CD4-positive, alpha-beta T cell treated with Interferon gamma for 1 hour (primary cell): ENCODE measurements at places on chromosomes 1 and 21.
A peak's percentile ranks its signal among the peaks of the same experiment; 100 is the strongest.

DNA sequence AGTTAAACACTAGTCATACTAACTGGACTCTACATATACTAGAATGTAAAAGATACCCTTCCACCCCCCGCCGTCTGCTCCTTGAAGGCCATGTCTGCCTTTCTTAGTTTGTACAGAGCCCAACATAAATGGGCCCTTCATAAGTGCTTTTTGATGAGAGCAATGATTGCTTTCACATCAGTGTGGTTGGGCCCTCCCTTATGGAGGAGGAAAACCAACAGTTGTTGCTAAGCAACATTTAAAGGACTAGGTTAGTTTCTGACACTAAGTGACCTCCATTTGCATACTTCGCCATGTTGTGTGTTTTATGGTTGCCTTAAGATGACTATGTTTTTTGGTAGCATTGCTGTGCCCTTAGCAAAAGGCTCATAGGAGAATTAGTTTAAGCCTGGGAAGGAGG, 182.0 kb upstream of the SGIP1 start:
- DNase-seq, result peak; percentile 57

DNA sequence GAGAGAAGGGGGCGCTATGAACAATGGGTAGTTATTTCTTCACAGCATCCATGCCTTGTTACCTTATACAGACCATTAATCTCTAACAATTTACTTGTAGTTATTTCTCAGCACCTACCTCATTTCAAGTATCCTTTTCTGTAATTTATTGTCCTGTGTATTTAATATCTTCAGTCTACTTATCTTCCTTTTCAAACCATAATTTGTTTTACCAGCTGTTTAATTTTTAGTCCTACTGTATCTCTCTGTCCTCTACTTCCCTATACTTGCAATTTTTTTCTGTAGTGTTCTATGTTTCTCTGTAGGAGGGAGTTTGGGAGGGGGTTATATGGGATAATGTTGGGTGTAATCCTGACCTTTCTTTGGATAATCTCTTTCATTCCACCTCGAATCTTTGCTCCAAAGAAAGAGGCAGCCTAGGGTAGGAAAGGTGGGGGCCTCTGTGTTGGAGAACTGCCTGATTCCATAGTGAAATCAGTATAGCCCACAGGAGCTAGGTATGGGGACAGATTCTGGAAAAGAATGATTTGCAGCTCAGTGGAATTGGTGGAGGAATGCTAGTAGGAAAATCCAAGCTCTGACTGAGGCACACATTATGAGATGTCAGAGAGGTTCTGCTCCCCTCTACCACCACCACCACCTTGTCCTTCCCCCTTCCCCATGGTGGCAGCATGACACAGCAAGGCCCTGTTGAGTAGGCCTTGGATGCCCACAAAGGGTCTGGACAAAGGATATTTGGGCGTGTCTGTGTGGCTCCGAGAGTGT, 642 bp downstream of the MLLT11 start:
- DNase-seq, result no peak

GRCh38 chr1:233172201-233172600, 123.3 kb downstream of the PCNX2 start:
- no peak for DNase-seq

- DNase-seq, result no peak
Observed at GRCh38 chr1:115874904-115875303, 34.0 kb upstream of the NHLH2 start.

- no peak for DNase-seq
Observed at GRCh38 chr1:1427106-1427819, 6.2 kb upstream of the ANKRD65 start.

DNA sequence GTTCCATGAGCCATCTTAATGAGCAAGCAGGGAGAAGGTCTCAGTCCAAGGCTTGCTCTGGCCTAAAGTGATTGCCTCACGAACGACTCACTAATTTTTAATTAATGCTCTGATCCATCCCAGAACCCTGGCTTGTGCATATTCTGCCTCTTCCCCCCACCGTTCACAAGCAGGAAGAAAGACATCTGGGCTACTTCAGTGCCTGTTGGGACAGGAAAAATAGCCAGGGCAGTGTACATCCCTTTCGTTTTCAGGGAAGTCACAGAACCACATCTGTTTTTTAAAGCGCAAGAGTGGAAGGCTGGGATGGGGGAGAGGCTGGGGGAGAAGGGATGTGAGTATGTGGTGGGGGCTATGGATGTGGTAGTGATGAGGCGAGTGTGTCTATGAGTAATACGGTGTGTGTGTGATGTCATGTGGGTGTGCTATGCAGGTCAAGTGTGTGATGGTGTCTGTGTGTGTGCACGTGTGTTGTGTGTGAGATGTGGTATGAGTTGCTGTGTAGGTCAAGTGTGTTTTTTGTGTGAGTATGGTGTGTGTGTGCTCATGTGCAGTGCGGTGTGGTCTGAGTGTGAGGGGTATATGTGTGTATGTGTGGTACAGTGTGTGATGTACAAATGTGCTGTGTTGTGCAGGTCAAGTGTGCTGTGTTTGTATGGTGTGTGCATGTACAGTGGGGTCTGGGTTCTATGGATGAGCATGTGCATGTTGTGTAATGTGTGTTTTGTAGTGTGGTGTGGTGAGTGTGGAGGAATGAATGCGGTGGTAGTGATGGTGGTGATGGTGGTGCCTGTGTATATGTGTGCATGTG, 64.9 kb upstream of the SYT6 start:
- no peak for DNase-seq

GRCh38 chr1:193210996-193211395, 24.6 kb upstream of the B3GALT2 start:
- no peak for DNase-seq

- peak; percentile 51 for DNase-seq
Observed at GRCh38 chr1:166839600-166840308, 479 bp downstream of the POGK start.

GRCh38 chr1:211198111-211198510, 61.1 kb upstream of the RCOR3 start:
- no peak for DNase-seq

DNA sequence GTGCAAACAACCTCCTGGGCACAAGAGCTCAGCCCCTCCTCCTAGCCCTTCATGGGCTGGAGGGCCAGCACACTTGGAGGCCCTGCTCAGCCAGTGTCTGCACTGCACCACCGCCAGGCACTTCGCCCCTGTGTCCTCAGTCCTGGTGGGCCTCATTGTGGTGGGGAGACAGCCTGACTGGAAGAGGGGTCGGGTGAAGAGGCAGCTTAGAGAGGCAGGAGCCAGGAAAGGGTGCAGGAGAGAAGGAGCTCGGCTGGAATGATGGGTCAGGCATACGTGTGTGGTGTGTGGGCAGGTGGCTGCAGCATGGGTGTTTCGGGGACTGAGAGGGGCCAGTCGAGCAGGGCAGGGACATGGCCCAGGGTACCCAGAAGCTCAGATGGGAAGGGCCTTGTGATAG, 4.1 kb downstream of the WNT3A start:
- no peak for DNase-seq

- no peak for DNase-seq
Observed at GRCh38 chr1:156551066-156551643, 21.2 kb downstream of the IQGAP3 start.

DNA sequence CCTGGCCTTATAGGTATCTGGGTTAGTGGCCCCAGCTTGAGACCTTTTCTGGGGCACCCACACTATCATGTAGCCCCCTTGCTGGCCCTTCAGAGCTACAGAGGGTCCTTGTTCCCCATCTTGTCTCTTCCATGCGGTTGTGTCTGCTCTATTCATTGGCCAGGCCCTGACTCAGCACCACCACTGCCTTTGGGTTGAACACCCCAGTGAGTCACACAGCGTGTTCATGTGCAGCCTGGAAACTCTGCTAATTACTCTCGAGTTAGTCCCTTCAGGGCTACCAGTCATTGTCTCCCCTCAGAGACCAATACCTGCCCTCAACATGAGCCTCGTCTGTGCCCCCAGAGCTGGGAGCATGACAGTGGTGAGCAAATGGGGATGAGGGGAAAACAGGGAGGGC, 28.2 kb upstream of the IKBKE start:
- no peak for DNase-seq

- no peak for DNase-seq
Observed at GRCh38 chr1:115955228-115955627, 21.1 kb upstream of the SLC22A15 start.

GRCh38 chr1:183237046-183237445, 51.0 kb downstream of the LAMC2 start:
- no peak for DNase-seq

DNA sequence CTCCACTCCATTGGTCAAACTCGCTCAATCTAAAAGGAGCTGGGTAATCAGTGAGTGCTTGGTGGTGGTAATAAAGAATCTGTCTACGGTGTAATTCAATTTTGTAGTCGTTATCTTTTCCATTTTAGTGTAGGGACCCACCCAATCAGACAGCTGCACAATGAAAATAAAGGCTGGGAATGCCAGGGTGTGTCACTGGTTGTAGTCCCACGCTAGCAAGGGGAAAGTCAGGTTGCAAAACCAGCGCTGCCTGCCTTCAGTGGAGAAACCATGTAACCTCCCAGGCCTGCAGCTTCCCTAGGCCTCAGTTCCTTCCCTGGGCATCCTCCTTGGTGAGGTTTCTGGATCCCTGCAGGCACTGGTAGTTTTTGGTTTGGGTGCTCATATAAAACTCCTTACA, 49.4 kb upstream of the PPP2R5A start:
- DNase-seq, result no peak
